SK-N-SH (cell line): ENCODE measurements at places on chromosomes 3 and 15. TPM values are rescaled to one million over a fixed set of nuclear protein-coding genes. Genes with fewer than 3 reads are reported as not detected.

TRPM1 gene
- not detected in 2 replicates for polyA plus RNA-seq

HTR3E gene
- not detected in 2 replicates for polyA plus RNA-seq

PPP4R2 gene
- 8.9 and 11.3 TPM in 2 replicates for polyA plus RNA-seq

LDHAL6B gene
- not detected in 2 replicates for polyA plus RNA-seq

GOLGA8T gene
- 0.06 TPM in 1 of 2 replicates, not detected in the other for polyA plus RNA-seq

GRCh38 chr15:81311752-81312464, 12.0 kb downstream of the STARD5 start:
- no peak overlapping the region for H3K27ac ChIP-seq
- no peak for DNase-seq
- no peak overlapping the region for H3K4me3 ChIP-seq
- H3K36me3 ChIP-seq, result no peaks in the 10 kb centered on the region
- no peaks in the 10 kb centered on the region for H3K27me3 ChIP-seq

DNA sequence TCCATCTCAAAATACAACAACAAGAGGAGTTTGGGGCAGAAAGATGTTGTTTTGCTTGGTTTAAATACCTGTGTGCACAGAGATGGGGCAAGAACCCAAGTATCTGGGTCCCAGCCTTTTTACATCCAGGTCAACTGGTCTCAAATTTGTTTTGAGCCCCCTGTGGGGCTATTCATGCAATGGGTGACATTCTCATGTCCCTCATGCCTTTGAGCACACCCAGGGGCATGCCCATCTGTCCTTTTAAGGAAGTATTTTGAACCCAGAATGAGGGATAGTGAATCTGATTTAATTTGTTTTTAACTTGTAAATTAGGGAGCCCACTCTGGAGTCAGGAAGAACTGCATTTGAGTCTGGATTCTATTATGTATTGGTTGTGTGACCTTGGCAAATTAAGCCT, 14.8 kb downstream of the ABCF3 start:
- H3K36me3 ChIP-seq, result no peaks in the 10 kb centered on the region
- DNase-seq, result no peak
- no peak overlapping the region for H3K4me3 ChIP-seq

DNA sequence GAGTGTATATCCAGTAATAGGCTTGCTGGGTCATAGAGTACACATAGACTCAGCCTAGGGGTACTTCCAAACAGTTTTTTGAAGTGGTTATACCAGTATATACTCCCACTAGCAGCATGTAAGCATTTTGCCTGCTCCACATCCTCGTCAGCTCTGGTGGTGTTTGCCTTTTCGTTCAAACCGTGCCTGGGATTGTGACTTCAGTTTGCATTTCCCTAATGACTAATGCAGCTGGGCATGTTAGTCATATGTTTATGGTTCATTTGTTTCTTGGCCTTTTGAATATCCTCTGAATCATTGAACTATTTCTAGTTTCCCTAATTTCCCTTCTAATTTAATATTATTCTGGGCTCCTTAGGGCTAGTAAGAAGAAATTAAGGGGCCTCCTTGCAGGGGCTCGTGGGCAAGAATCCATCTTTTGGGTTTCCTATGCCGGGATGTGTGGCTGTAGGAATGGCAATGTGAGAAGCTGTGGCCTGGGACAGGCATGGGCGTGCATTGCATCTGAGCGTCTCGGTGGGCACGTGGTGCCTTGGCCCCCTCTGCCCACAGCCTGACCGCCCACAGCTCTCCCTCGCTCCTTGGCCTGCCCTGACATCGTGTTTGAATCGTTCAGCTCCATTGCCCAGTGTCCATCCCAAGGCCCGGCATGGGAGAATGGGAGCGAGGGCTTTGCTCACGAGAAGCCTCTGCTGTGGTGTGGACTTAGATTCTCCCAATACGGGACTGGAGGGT, 26.4 kb downstream of the FAH start:
- peak overlapping the region; percentile 59 for H3K27ac ChIP-seq
- no peak overlapping the region for H3K4me3 ChIP-seq
- H3K36me3 ChIP-seq, result peaks cover 27% of the 10 kb centered on the region; the same call in 1 of the 2 replicates

GRCh38 chr3:134103470-134103869, 73.7 kb upstream of the SLCO2A1 start:
- DNase-seq, result no peak
- no peak overlapping the region for H3K4me3 ChIP-seq
- no peaks in the 10 kb centered on the region for H3K27me3 ChIP-seq
- H3K27ac ChIP-seq, result no peak overlapping the region
- H3K4me1 ChIP-seq, result no peaks in the 10 kb centered on the region
- no peaks in the 10 kb centered on the region for H3K36me3 ChIP-seq

DNA sequence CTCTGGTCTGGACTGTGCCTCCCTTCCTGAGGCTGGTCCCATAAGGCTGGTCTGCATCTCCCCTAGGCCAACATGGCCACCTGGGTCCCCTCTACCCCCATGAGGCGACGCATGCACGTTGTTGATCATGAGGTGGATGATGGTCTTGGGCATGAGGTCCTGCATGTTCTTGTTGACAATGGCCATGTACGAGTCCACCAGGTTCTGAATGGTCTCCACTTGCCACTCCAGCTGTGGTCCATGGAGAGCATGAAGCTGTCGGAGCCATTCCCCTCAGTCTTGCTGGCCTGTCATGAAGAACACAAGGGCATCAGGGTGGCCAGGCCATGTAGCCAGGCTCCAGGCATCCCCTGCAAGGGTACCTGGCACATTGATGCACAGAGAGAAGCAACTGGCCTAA, 27.1 kb upstream of the CSPG4 start:
- H3K36me3 ChIP-seq, result no peaks in the 10 kb centered on the region
- no peak overlapping the region for H3K4me3 ChIP-seq
- H3K27me3 ChIP-seq, result no peaks in the 10 kb centered on the region; the same call in 1 of the 2 replicates
- DNase-seq, result no peak
- peaks cover 12% of the 10 kb centered on the region; the same call in 1 of the 2 replicates for H3K4me1 ChIP-seq
